ENCODE measurements at places on chromosomes 7 and 10.

- DNase-seq = no peak
Measured at GRCh38 chr10:111206521-111206920, 129.7 kb downstream of the ADRA2A start.

DNA sequence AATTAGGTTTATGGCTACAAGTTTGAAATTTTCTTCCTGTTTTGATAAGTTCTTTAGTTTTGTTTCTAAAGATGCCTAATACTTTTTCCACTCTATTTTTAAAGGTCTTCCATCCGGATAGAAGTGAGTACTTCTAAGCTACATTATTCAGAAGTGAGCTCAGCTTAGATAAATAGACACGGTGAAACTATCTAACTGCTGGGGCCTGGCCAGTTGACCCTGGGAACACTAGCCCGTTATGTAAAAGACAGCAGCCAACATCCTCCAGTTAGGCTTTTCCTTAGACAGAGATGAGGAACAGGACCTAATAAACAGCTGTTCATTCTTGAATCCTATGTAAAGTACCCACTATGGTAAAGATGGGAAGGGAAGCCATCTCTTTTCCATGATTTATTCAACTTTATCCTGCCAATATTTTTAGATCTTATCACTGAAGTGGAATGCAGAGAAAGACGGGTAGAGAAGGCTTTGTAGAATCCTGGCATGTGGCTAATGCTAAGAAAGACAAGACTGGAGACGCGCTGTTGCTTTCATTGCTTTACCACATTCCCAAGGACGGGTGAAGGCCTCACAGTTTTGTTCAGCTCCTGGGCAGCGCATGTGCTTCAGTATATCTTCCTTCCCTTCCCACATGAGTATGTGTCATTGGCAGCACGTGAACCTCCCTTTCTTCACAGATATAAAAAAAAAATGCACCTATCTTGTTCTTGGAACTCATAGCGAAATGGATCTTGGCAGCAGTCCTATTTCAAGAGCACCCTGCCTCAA lies 340.0 kb upstream of the MEOX2 start:
- no peak for DNase-seq

- no peak for DNase-seq
Measured at GRCh38 chr7:39845006-39845405, 105.0 kb upstream of the CDK13 start.

- peak; percentile 76 for DNase-seq
Measured at GRCh38 chr7:127252778-127253280, at the start of gene GRM8. Gene GRM8 (minus strand): TSS chr7:127252941.

- no peak for DNase-seq
Measured at GRCh38 chr7:131764143-131764775, 207.8 kb upstream of the PODXL start.

DNA sequence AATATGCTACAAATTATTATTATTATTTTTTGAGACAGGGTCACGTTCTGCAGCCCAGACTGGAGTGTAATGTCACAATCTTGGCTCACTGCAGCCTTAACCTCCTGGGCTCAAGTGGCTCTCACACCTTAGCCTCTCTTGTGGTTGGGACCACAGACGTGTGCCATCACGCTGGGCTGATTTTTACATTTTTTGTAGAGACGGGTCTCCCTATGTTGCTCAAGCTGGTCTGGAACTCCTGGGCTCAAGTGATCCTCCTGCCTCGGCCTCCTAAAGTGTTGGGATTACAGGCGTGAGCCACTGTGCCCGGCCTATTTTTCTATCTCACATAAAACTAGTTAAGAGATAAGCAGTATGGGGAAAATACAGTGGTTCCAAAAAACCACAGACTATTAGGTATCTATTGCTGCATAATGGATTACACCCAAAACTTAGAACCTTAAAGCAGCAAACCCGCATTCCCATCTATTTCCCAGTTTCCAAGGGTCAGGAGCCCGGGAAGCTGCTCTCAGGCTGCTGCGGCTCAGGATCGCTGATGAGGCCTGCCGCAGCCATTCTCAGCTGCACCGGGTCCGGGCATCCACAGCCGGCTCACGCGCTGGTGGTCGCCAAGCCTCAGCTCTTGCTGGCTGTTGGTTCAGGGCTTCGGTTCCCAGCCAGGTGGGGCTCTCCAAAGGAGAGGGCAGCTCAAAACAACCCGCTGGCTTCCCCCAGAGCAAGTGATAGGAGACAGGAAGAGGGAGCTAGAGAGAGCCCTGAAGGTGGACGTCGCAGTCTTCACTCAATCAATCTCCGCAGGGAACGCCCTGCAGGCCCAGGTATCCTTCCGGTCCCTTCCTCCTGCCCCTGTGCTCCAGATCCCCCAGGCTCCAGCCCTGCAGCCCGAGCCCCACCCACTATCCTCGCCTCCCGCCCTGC lies 128.2 kb downstream of the UBE2H start:
- peak; percentile 93 for DNase-seq

- peak; percentile 77 for DNase-seq
Measured at GRCh38 chr10:76303682-76304316, 872.4 kb downstream of the LRMDA start.

DNA sequence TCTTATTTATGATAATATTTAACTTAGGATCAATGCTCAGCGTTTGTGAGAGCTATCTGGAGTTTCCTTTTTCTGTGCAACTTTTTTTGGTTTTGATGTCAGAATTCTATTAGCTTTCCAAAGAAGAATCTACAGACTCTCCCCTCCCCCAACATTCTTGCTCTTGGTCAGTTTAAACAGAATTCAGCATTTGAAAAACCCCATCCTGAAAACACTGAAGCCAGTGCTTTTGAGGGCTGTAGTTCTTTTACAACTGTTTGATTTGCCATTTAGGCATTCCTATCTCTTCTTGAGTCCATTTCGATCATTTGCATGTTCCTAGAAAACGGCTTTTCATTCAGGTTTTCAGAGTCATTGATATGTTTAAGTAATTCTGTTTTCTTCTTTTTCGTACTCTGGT lies 15.6 kb upstream of the CXCL12 start:
- DNase-seq = peak; percentile 67

- DNase-seq = no peak
Measured at GRCh38 chr10:78277314-78278057, 243.8 kb downstream of the RPS24 start.

- DNase-seq = no peak
Measured at GRCh38 chr10:30587522-30588031, 42.0 kb downstream of the LYZL2 start.

DNA sequence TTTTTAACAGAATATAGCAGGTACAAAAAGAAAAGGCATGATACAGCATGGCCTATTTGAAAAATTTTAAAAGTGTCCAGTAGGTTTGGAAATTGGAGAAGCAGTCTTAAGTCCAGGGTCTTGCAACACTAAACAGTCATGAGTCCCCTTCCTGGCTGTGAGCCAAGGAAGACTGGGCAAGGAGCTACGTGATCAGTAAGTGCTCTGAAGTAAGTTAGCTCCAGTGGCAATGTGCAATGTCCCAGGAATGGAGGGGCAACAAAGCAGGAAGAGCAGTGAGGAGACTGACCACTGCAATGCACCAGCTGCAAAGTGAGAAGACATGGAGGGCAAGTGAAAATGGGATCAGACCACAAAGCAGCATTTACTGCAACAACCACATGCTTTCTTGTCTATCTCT lies 72.9 kb upstream of the GRID1 start:
- DNase-seq = no peak

- peak; percentile 79 for DNase-seq
Measured at GRCh38 chr10:93458821-93459257, 23.3 kb downstream of the MYOF start.

DNA sequence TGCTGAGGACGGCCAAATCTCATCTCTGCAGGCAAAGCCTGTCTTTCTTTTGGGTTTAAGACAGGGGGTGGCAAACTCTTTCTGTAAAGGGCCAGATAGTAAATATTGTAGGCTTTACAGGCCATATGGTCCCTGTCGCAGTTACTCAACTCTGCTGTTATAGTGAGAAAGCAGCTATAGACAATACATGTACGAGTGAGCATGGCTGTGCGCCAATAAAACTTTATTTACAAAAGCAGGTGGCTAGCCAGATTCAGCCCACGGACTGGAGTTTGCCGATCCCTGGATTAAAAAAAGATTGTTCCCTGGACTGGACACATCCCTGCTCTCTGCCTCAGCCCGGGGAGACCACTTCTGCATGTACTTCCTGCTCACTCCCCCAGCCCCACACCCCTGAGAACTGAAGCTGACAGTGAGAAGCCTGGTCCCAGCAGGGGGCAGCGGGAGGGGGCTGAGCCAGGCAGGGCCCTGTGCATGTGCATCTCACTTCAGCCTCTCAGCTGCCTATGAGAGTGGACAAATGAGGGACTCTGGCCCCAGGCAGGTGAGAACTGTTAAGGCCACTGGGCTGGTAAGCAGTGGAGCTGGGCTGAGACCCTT lies 392.4 kb downstream of the PLXNA4 start:
- no peak for DNase-seq

- no peak for DNase-seq
Measured at GRCh38 chr7:12590559-12590958, 20.0 kb downstream of the SCIN start.

DNA sequence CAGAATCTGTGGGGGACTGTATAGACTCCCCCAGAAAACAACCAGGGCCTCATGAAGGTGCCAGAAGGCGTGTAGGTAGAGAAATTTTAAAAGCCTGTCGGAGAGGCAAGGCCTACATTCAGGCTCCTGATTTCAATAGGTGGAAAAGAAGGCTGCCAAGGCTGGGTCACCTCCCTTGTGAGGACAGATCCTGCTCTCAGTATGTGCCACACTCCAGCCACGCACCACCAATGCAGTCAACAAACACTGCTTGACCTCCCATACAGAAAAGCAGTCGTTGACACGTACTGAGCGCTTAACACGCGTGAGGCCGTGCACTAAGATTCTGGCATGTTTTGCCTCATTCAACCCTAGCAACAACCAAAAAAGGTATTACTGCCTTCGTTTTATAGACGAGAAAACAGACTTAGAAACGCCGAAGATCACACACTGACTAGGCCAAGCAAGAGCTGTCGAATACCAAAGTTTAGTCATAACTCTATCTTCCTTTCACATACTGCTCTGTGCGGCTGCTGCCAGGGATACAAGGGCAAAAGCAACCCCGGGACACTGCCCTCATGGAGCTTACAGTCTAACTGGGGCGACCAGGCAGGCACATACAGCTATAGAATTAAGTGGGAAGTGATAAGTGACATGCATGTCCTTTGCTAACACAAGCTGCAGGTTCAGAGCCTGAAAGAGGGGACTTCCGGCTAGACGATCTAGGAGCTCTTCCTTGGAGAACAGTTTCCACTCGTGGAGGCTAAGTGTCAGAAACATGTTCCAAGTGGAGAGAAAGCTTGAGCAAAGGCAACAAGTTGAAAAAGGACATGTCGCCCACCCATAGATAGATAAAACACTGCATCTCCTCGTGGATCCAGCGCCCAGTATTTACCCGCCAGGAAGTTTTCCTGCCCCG lies 797 bp upstream of the NKX2-3 start:
- DNase-seq = no peak

- DNase-seq = no peak
Measured at GRCh38 chr7:141452911-141453310, 98.3 kb upstream of the AGK start.

DNA sequence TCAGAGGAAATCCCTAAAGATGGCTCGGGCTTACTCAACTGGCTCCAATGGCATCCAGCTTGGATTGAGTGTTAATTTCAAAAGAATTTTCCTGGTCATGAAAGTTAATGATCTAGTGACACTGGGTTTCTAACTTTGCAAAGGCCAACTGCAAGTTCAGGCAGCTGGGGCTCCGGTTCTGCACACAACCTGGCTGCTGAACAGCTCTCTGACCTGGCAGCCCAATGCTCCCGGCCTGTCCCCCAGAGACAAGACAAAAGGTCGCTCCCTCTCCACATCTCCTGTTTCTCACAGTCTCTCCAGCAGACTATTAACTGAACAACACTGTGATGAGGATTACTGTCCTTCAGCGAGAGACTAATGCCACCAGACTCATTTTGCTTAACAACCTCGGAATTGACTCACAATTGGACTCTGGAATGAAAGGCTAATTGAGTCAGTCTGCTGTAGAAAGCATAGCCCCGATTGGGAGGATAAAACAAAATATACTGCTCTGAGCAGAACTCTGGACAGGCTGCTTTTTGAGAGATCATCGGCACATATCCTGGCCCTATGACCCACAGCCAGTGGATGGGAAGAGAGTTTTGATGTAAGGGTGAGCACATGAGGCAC lies 174.5 kb downstream of the GFRA1 start:
- no peak for DNase-seq

GRCh38 chr10:74658511-74658910 lies 167.9 kb upstream of the KAT6B start:
- no peak for DNase-seq

- DNase-seq = no peak
Measured at GRCh38 chr10:95121904-95122303, 52.6 kb upstream of the CYP2C8 start.
